ENCODE measurements at places on chromosomes 7 and 10. TPM values are rescaled to one million over a fixed set of nuclear protein-coding genes. Genes with fewer than 3 reads are reported as not detected.

GRCh38 chr10:13712837-13713581 is 126.2 kb downstream of the PRPF18 start:
- H3K4me3 ChIP-seq = no peak overlapping the region
- H3K27me3 ChIP-seq = no peaks in the 10 kb centered on the region
- H3K4me1 ChIP-seq = no peaks in the 10 kb centered on the region
- peak; percentile 95 for DNase-seq
- no peaks in the 10 kb centered on the region for H3K36me3 ChIP-seq
- no peak overlapping the region for H3K27ac ChIP-seq

DNA sequence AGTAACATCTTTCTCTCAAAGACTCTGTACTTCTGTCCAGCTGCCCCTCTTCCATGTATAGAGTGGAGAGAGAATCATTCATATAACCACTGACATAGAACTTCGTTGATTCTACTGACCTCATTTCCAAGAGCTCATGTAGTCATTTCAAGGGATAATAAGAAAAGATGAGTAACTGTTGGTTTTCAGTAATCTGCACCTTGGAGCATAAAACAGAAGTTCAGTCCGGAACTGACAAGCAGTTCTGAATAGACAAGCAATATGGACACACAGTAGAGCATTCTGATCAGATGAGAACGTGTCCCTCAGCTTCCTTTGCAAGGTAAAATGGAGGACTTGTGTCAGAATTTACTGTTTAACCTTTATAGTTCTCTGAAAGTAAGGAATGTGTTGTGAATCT is 847.1 kb downstream of the REEP3 start:
- no peaks in the 10 kb centered on the region for H3K27me3 ChIP-seq
- no peak overlapping the region for H3K4me3 ChIP-seq
- H3K36me3 ChIP-seq = no peaks in the 10 kb centered on the region
- H3K27ac ChIP-seq = no peak overlapping the region
- H3K4me1 ChIP-seq = no peaks in the 10 kb centered on the region

DNA sequence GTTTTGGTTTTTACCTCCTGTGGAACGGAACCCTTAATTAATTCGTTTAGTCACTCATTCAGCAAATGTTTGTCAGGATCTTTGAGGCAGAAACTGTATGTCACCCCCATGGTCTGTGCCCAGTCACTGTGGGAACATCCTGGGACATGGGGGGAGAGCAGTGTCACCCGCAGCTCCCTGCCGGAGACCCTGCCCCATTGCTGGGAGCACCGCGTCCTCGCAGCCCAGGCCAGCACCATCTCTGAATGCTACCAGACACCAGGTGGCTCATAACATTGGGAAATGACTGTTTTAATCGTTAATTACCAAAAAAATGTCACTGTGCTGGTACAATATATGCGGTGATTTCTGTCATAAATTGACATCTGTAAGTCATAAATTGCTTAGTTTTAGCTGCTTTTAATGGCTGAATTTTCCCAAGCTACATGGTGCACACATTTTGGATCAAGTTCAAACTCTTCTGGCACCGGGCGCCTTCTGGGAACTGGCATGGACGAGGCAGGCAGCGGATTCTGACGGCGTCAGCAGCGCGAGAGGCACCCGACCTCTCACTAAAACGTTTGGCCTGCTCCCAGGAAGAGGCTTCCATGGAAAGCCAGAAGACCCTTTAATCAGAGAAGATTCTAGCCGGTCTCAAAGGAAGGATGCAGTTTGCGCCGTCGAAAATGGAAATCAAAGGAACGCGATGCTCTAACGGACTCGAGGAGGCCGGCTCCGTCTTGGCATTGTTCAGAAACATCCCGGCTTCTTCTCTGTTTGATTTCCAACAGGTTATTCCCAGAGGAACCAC is 184.2 kb downstream of the ADARB2 start:
- H3K27me3 ChIP-seq = no peaks in the 10 kb centered on the region
- H3K36me3 ChIP-seq = no peaks in the 10 kb centered on the region
- no peak for DNase-seq
- H3K4me1 ChIP-seq = peaks cover 41% of the 10 kb centered on the region
- H3K4me3 ChIP-seq = no peak overlapping the region
- peak overlapping the region; percentile 78 for H3K27ac ChIP-seq

DNA sequence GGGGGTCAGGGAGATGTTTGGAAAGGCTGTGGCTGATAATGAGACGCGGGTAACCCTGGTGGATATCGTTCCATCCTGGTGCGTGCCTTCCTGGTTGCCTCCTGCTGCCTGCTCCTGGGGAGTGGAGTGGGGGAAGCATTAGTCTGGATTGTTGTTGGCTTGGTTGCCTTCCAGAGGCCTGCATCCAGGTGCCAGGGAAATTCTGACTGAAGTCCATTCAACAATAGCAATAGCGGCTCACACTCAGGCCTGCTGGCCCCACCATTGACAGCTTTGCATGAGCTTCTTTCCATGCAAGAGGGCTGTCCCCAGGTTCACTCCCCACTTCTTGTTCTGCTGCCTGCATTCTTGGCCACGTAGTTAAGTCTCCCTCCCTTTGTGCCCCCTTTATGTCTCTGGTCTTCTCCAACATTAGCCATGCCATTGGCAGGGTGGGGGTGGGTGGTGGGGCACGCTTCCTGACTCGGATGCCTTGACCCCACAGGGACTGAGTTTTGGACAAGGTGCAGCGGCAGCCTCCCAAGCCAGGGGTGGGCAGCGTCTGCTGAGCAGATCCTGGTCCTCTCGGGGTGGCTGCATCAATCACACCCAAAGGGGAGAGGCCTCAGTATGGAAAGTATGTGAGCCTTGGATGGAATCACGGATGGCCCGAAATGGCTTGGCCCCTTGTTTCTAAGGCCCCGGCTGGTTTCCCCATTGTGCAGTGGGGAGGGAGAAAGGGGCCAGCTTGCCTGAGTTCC is 150.2 kb downstream of the GRK5 start:
- no peaks in the 10 kb centered on the region for H3K27me3 ChIP-seq
- DNase-seq = no peak
- H3K4me3 ChIP-seq = no peak overlapping the region

DNA sequence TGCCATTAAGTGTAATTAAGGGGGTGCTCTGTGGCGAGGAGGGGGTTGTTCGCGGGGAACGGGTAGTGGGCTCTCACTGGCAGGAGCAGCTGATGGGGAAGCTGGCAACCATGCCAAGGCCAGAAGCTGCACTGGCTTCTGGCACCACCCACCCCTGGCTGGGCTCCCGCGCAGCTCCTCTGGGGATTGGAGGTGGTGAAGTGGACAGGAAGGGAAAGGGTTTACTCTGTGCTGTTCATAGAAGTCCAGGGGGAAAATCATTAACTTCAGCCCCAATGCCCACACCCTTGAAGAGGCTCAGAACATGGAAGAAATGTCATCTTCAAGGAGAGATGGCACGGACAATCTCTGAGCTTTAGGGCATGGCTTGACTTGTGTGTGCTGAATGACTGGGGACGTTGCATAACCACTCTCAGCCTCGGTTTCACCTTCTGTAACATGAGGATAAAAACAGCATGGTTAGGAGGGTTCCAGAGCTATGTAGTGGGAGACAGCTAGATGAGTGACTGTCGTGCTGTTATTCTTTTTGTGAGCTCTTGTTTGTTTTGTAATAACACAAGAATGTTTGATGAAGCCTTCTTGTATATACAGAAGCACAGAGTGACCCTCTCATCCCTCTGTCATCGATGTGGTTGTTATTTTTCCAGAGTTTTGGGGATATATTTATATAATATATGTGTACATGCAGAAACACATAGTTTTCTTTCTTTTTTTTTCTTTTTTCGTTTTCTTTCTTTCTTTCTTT is 29.9 kb downstream of the KAZALD1 start:
- H3K4me3 ChIP-seq = no peak overlapping the region
- H3K36me3 ChIP-seq = no peaks in the 10 kb centered on the region
- no peaks in the 10 kb centered on the region for H3K4me1 ChIP-seq
- no peak overlapping the region for H3K27ac ChIP-seq
- peaks cover 31% of the 10 kb centered on the region for H3K27me3 ChIP-seq

Gene CCDC3
- total RNA-seq = 4.3 TPM

Gene TRIM73
- total RNA-seq = 10.3 TPM

Gene FRAT1
- total RNA-seq = 12.7 TPM

- H3K27me3 ChIP-seq = no peaks in the 10 kb centered on the region
- no peaks in the 10 kb centered on the region for H3K4me1 ChIP-seq
- no peak overlapping the region for H3K27ac ChIP-seq
- DNase-seq = no peak
- no peak overlapping the region for H3K4me3 ChIP-seq
Observed at GRCh38 chr7:149573519-149573918, 75.9 kb upstream of the ZNF746 start.

Gene OR13A1
- total RNA-seq = 0.15 TPM

Gene MMRN2
- total RNA-seq = 7.9 TPM

DNA sequence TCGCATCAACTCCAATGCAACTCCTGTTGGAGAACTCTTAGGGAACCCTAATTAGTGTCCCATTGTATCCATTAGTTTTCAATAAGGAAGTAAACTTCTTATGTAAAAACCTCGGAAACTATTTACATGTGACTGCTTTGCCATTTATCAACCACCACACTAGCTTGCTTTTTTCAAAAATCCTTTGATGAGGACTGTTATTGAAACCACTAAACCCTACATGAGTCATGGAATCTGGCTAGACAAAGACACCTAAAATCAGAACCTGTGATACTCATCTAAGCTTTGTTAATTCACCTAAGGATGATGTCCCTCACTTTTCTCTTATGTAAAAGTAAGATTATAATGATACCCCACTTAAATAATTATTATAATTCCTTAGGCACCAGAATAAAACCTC is 414.1 kb upstream of the ETV1 start:
- DNase-seq = no peak
- H3K4me1 ChIP-seq = no peaks in the 10 kb centered on the region
- H3K27ac ChIP-seq = no peak overlapping the region
- H3K4me3 ChIP-seq = no peak overlapping the region
- H3K27me3 ChIP-seq = no peaks in the 10 kb centered on the region

DNA sequence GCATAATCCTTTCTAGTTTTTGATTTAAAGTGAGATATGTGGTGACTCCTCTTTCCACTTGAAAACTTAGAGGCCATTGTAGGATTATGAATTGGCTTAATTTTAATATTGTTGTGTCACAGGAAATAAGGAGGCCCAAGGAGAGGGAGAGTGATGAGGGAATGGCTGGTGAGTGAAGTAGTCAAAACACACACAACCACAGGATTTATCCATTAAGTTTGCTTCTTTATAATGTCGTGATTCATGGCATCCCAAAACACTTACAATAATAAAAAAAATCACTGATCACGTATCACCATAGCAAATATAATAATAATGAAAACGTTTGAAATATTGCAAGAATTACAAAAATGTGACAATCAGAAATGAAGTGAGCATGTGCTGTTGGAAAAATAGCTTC is 1215.5 kb upstream of the LRRTM3 start:
- DNase-seq = no peak
- H3K4me1 ChIP-seq = no peaks in the 10 kb centered on the region
- no peak overlapping the region for H3K27ac ChIP-seq
- no peaks in the 10 kb centered on the region for H3K36me3 ChIP-seq

Gene CTAGE6
- not detected for total RNA-seq

Gene SH2D4B
- 0.18 TPM for total RNA-seq

Gene DYNC1I1
- total RNA-seq = 24.4 TPM

DNA sequence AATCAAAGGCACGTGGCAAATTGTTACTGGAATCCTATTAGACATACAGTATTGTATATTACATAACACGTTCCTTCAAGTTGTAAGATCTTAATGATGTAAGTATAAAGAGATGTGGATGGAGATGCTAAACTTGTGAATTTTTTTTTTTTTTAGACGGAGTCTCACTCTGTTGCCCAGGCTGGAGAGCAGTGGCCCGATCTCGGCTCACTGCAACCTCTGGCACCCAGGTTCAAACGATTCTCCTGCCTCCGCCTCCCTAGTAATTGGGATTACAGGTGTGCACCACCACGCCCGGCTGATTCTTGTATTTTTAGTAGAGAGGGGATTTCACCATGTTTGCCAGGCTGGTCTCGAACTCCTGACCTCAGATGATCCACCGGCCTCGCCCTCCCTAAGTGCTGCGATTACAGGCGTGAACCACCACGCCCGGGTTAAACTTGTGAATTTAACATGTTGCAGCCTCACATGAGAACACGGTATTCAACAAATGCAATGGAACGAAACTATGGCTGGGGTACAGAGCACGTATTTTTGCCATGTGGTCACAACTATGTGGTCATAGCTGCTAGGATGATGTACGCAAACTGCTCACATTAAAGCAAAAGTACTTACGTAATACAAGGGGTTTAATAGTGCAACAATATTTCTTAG is 818 bp upstream of the SUPV3L1 start:
- H3K36me3 ChIP-seq = no peaks in the 10 kb centered on the region
- peaks cover 8% of the 10 kb centered on the region for H3K4me1 ChIP-seq
- H3K27me3 ChIP-seq = no peaks in the 10 kb centered on the region
- peak overlapping the region; percentile 97 for H3K27ac ChIP-seq

- no peak overlapping the region for H3K27ac ChIP-seq
- H3K4me1 ChIP-seq = peaks cover 8% of the 10 kb centered on the region
- no peaks in the 10 kb centered on the region for H3K27me3 ChIP-seq
- no peak overlapping the region for H3K4me3 ChIP-seq
- peak; percentile 34 for DNase-seq
Observed at GRCh38 chr10:75547391-75548298, 116.2 kb downstream of the LRMDA start.

Gene EMX2
- total RNA-seq = not detected

DNA sequence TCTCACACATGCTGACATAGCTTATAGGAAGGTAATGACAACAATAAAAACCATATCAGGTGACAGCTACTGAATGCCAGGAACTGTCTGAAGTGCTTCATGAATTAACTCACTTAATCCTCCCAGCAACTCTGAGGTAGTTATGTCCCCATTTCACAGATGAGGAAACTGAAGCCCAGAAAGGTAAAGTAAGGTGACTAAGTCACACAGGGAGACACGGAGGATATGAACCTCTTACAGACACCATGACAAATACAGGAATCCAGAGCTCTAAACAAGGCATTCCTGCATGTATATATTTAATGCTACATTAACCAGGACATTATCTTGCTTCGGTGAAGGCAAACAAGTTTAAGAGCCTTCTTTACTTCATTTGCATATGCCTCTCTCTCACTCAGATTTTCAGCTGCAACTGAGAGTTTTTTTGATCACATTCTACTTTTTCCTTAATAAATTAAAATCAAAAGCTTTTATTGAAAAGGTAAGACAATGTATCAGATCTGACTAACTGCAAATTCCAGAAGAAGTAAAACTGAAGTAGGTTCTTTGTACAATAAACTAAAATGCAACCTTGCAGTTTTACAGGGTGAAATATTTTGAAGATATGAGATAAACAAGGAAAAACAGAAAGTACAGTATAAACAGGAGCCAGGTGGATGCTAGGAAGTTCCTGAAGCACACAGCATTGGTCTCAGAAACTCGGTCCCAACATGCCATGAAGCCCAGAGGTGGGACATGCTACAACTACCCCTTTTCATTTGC is 79.5 kb downstream of the SGMS1 start:
- peaks cover 15% of the 10 kb centered on the region for H3K4me1 ChIP-seq
- H3K27me3 ChIP-seq = no peaks in the 10 kb centered on the region

Gene WEE2
- total RNA-seq = 0.09 TPM

GRCh38 chr10:110664483-110665420 is 20.6 kb downstream of the RBM20 start:
- H3K27ac ChIP-seq = no peak overlapping the region
- DNase-seq = peak; percentile 92
- no peaks in the 10 kb centered on the region for H3K27me3 ChIP-seq
- H3K4me3 ChIP-seq = no peak overlapping the region

Gene TCAF2
- total RNA-seq = 0.21 TPM

Gene KIAA1217
- total RNA-seq = 23.1 TPM
